Right lung (tissue), 10 donors: ENCODE measurements at places on chromosomes 1 and 21. TPM values are rescaled to one million over a fixed set of nuclear protein-coding genes. Genes with fewer than 3 reads are reported as not detected.

MAP10 gene
- polyA plus RNA-seq = 6.3 TPM

DNA sequence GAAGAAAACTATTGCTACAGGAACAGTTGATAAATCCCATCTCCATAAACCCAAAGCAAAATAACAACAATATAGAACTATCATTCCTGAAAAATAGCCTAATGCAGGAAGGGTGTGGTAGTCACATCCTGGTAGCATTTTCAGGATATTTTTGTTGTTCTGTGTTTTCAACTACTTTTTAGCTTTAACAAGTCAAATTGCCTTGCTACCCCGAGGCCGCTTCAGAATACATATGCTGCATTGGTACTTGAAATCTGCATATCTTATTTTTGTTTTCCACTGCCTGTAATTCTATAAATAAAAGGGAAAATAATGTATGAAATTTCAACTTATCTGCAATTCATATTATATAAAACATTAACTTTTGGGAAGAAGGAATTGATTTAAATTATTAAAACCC lies 36.8 kb upstream of the SYT14 start:
- no peak for DNase-seq

GRCh38 chr1:170732252-170732588 lies 68.3 kb downstream of the PRRX1 start:
- no peak for DNase-seq

DNA sequence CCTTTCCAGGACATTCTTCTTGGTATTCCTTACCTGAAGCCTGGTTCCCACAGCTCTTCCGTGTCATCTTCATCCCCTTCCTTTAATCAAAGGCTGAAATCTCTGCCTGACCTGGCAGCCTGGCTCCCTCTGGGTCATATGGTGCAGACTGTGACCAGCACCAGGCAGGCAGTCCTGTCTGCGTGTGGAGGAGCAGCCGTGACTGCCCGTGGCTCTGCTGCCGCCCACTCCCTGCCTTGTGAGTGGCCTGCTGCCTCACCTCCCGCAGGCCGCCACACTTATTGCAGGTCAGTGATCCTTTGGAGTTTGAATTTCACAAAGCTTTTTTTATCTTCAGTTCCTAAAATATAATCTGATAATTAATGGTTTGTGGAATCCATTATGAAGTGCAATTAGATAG lies 36.2 kb upstream of the EPHA8 start:
- DNase-seq = no peak

DNA sequence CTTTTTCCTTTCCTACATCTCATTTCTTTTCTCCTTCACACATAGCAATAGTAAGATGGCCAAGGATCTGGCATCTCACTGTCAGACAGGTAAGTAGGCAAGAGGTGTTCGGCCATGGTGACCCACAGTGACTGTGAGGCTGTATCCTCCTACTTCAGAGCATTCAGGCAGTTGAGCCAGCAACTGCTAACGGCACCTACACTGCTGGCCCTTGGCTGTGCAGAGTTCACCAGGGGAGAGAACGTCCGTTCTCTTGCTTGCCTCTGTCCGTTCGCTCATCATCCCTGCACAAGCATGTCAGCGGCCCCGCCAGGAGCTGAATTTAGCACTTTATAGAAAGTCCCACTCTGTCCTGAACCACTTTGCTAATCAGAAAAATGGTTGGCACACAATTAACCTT lies 113.6 kb downstream of the GREM2 start:
- no peak for DNase-seq

NR5A2 gene
- polyA plus RNA-seq = 9.3 TPM

LIN28A gene
- polyA plus RNA-seq = 0.10 TPM

GRCh38 chr1:45809761-45810160 lies 6.3 kb downstream of the MAST2 start:
- no peak for DNase-seq

GJA5 gene
- 102 TPM for polyA plus RNA-seq

DNA sequence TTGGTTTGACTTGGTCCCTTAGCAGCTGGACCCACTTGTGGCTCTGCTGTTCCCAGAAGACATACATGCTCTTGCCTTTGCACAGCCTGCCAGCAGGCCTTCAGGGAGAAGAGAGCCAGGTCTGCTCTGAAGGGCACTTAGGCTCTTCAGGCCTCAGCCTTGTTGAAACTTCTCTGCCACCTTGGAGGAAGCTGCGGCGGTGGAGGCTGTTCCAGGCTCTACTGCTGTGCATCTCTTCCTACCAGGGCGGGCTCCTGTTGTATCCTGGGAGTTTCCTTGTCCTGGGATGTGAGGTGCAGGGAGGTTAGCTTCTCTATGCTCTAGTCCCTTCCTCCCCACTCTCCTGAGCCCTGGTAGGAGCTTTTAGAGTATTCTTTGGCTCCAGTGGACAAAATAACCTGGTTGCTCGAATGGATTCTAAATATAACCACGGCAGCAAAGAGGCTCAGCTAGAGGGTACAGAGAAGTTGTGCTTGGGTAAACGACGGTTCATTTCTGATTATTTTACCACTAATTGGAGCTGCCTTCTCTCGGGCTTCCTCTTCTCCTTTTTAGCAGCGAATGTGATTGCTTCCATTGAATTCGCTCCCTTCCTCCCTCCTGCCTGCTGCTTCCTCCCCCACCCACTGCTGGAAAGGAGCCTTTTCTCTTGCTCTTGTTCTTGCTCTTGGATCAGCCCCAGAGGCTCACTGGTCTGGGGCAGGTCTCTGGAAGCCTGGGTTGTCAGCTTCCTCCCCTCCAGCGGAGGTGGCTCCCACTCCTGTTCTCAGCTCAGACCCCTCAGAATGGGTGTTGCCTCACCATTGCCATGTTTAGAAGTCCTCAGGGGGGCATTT lies 126.6 kb upstream of the CACNA1E start:
- no peak for DNase-seq

GRCh38 chr1:179129702-179130473 lies 48.0 kb downstream of the TOR3A start:
- DNase-seq = no peak

SH2D1B gene
- polyA plus RNA-seq = 0.56 TPM

IGFN1 gene
- polyA plus RNA-seq = 0.91 TPM

H3-3A gene
- polyA plus RNA-seq = 1,280 TPM

ANGPTL1 gene
- polyA plus RNA-seq = 11.0 TPM

DNA sequence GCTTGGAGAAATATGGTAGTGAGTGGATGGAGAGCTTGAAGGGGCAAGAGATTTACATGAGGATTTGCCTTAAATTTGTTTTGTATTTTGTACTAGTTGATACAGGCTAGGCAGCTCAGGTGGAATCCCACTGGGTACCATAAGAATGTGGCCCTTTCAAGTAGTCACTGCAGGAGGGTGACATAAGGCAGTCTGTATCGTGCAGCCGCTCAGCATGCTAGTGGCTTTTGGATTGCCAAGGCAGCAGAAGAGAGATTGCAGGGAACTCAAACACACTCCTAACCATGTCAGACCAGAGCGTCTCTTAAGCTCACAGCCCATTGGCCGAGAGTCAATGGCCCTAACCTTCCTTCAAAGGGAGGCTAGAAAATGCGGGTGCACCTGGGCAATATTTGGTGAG lies 420.0 kb downstream of the ADGRL2 start:
- no peak for DNase-seq

SPSB1 gene
- polyA plus RNA-seq = 8.8 TPM

DNA sequence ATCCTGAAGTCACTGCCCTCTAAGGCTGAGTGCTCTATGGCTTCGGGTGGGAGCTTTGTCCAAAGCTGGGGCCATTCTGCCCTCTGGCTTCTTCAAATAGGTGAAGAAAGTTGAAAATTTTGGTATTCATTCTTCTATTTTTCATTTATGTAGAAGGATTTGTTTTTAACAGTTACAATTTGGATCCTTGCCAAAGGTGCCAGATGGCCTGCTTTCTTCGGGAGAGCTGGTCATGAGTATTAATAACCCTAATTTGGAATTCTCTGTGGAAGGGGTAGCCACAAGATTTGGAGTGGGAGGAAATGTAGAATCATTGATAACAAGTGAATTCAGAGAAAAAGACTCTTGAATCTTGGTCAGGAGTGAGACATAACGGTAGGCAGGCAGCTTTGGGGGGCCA lies 370.4 kb upstream of the ST6GALNAC5 start:
- no peak for DNase-seq

DNA sequence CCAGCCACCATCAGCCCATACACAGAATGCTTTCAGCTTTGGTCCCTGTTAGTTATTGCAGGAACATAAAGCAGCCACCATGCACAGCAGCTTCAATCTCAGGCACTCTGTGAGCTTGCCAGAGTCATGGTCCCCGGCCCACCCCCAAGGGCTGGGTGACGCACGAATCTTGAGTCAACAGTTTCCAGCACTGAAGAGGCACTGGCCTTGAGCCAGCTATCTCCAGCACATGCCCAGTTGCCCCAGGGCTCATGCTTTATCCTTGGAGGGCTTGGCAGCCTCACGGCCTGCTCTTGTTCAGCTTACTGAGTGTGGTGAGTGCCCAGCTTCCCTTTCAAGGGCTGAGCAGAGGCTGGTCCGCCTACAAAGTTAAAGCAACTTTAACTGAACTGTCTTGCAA lies 200.7 kb upstream of the RAB4A start:
- peak; percentile 86 for DNase-seq

GRCh38 chr1:212959266-212960220 lies 9.2 kb downstream of the VASH2 start:
- DNase-seq = no peak

FAM151A gene
- 0.31 TPM for polyA plus RNA-seq

DNA sequence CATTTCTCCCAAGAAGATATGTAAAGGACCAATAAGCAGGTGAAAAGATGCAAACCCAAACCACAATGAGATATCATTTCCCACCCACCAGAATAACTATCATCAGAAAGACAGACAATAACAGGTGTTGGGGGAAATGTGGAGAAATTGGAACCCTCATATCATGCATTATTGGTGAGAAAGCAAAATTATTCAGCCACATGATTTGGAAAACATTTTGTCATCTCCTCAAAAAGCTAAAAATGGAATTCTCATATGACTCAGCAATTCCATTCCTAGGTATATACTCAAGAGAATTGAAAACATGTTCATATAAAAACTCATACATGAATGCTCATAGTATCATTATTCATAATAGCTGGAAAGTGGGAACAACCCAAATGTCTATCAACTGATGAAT lies 25.1 kb upstream of the RNF186 start:
- no peak for DNase-seq

UBE2U gene
- not detected for polyA plus RNA-seq

HLX gene
- 60.6 TPM for polyA plus RNA-seq

DNA sequence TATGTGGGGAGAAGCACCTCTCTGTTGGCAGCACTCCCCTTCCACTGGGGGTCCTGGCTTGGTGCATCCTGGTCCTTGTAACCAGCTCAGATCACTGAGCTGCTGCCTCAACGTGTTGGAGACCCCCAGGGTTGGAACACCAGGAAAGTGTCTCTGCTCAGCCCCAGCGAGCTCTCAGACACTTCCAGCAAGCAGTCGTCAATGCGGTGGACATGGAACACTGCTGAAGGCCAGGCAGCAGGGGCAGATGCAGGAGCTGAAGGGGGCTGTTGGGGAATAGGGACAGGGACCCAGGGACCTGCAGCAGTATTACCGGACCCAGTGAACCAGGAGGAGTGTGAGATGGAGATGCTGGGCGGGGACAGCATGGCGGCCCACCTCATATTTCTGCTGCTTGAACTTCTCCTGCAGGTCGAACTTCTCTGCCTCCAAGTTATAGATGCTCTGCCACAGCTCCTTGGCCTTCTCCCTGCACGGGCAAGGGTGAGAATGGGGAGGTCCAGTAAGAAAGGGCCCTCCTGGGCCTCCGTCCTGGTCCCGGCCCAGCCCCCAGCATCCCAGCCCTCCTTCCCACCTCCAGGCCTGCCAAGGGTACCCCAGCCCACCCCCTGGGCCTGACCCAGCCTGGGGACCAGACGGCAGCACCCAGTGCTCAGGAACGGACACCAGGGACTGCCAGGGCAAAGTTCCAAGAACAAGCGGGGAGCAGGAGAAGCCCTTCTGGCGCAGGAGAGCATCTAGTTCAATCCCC lies 16.4 kb downstream of the TNNT2 start:
- no peak for DNase-seq

DNA sequence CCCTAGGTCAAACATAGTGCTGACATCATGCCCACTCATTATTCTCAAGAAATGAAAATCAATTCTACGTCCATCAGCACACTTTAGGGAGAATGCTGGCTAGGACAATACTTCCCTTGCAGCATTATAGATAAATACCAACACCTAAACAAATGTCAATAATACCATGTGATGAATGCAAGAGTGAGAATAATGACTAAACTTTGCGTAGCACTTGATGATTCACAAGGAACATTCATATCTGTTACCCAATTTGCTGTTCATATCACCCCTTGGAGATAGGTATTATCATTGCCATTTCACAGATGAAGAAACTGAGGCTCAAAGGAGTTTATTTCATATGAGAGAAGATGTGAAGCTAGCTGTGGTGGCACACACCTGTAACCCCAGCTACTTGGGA lies 24.8 kb upstream of the EPS15 start:
- no peak for DNase-seq

- no peak for DNase-seq
Observed at GRCh38 chr1:198638894-198639635, at the start of gene PTPRC. Gene PTPRC (plus strand): TSS chr1:198639040. CDS start chr1:198639269, 229 bp downstream.

DNA sequence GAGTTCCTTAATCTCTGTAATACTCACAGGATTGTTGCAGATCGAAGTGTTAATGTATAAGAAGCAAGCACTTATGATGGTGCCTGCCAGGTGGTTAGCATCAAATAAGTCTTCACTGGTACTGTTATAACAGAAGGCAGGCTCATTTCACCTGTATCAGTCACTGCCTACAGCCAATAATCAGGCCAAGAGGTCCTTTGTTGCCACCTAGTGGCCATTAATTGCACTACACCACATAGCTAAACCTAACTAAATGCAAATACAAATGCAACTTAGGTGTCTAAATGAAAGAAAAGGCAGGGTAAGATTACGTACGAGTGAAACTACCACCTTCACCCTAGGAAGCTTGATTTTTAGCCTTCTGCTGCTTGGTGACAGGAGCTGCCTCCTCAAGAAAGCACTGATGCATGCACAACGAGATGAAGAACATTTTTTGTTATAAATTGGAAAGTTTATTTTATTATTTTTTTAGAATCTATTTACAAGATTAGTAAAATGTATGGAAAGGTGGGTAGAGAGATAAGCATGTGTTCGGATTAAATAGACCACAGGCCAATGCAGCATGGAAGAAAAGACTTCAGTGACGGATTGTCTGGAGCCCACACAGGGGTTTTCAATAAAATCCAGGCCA lies 334.8 kb upstream of the CAMK1G start:
- DNase-seq = peak; percentile 60

DCST1 gene
- 0.53 TPM for polyA plus RNA-seq
